ENCODE measurements at places on chromosomes 6 and 20.

DNA sequence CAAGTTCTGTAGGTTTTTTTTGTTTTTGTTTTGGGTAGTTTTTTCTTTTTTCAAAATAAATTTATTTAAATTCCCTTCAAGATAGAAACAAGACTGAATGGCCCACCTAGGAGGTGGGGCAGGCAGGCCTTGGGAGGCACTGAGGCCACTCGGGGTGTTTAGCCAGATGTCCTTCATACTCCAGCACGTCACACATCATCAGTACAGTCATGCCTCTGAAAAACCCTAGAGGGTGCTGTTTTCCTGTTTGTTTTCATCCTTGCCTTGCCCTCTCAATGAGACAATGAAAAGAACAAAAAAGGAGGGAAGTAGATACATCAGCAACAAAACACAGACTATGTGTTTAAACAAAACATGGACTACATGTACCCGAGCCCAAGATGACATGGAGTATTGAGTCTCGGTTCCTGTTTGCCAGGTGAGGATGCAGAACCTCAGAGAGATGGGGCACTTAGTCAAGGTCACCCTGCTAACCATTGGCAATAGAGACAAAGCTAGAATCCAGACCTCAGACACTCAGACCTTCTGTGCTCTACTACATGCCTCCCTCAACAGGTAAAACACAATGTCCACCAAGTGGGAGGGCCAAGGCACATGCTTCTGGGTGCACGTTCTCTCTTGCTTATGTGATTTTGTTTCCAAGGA lies 26.8 kb upstream of the CLIC5 start:
- DNase-seq, result peak; percentile 8

DNA sequence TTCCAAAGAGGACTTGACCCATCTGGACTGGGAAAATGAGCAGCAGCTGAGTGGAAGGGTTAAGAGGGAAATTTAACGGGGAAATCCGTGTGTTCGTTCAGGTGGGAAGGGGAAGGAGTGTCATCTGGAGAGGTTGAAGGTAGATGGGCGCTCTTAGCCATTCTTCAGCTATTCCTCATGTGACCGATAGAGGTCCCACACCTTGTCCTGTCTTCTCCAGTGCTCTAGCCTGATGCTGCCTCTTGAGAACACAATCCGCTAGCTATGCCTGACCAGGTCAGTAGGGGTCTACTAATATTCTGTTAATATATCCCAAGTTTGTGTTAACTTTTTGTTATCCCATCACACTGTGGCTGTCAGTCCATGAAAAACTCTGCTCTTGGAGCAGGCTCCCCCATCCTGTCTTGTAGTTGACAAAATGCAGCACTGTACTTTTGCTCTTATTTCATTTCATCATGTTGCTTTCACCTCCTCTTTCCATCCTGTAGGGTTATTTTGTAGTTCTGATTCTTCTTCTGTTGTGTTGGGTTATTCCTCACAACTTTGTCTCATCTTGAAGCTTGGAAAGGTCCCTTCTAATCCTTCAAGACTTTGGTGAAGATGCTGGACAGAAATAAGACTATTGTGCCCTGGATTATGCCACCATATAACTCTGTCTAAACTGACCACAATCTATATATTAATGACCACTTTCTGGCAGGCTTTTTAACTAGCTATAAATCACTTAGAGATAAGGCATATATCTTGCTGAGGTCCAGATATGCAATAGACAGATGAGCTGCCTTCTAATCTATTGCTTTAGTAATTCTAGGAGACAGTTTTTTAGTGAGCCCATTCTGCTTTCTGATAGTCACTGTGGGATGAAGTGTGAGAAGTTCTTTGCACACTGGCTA lies 123.4 kb upstream of the SUPT3H start:
- DNase-seq, result no peak

DNA sequence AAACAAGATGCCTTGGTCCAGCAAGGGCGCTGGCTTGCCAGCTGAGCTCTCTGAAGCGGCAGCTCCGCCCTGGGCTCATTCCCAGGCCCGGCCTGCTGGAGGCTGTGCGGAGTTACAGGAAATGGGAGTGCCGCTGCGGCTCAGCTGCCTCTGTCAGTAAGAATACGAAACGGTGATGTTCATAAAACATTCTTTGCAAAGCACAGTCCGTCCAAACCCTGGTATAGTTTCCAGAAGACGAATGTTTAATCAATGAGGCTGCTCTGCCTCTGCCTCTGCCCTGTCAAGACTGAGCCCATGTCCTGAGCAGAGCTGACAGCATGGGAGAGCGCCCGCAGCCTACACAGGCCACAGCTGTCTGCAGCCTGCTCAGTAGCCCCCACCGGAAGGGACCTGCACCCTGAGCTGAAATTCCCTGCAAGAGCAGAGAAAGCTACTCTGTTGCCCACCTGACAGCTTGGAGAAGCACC lies 153.3 kb upstream of the SNX9 start:
- no peak for DNase-seq

DNA sequence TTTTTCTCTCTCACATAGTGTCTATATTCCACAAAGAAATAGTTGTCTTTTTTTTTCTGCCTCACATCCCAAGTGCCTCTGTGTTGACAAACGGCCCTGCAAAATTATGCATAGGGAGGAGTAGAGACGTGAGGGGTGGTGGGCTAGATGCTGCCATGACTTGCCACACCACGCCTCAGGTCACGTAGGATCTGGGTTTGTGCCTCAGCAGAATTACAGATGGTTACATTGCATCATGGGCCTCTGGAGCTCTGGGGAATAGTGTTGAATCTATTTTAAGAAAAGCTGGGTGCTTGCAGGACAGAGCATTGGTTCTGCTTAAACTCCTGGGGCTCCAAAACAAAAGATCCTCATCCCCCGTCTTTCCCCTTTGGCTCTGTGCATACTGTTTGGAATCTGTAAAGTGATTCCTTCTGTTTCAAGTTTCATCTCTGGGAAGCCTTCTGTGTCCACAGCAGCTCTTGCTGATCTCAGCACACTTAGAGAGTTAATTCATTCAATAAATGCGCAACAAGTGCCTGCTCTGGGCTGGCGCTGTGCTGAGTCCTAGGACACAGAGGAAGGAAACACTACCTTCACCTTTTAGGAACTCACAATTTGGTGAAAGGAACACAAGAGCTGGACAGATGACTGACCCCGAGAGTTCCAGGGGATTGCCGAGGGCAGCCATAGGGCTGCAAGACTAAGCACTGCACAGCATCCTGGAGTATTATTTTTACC lies 2.4 kb downstream of the FANCE start:
- no peak for DNase-seq

- DNase-seq, result peak; percentile 19
Measured at GRCh38 chr20:11112832-11113231, 439.0 kb upstream of the JAG1 start.

GRCh38 chr6:12525276-12525675 lies 191.3 kb upstream of the PHACTR1 start:
- DNase-seq, result no peak
